ENCODE measurements at places on chromosomes 16 and 17. TPM values are rescaled to one million over a fixed set of nuclear protein-coding genes. Genes with fewer than 3 reads are reported as not detected.
A peak's percentile ranks its signal among the peaks of the same experiment; 100 is the strongest.

Gene FOXF1
- total RNA-seq, result not detected

Gene HS3ST2
- under 0.01 TPM for total RNA-seq

Gene RAD51C
- 17.7 TPM for total RNA-seq

Gene CCL14
- total RNA-seq, result not detected

Gene YPEL2
- total RNA-seq, result 24.2 TPM

Gene CLDN9
- total RNA-seq, result not detected

Gene PLA2G10
- not detected for total RNA-seq

Gene LPO
- not detected for total RNA-seq

- peak; percentile 18 for DNase-seq
- H3K27me3 ChIP-seq, result no peaks in the 10 kb centered on the region
- H3K36me3 ChIP-seq, result no peaks in the 10 kb centered on the region
- H3K4me3 ChIP-seq, result no peak overlapping the region
- H3K27ac ChIP-seq, result no peak overlapping the region
Measured at GRCh38 chr17:35973333-35974260, 7.7 kb downstream of the CCL16 start.

GRCh38 chr17:33680472-33680871, 387.4 kb upstream of the ASIC2 start:
- H3K4me1 ChIP-seq, result no peaks in the 10 kb centered on the region
- H3K4me3 ChIP-seq, result no peak overlapping the region
- no peak for DNase-seq

GRCh38 chr17:66043419-66043818, 148.5 kb downstream of the CEP112 start:
- no peaks in the 10 kb centered on the region for H3K27me3 ChIP-seq
- H3K4me1 ChIP-seq, result no peaks in the 10 kb centered on the region
- H3K4me3 ChIP-seq, result no peak overlapping the region

DNA sequence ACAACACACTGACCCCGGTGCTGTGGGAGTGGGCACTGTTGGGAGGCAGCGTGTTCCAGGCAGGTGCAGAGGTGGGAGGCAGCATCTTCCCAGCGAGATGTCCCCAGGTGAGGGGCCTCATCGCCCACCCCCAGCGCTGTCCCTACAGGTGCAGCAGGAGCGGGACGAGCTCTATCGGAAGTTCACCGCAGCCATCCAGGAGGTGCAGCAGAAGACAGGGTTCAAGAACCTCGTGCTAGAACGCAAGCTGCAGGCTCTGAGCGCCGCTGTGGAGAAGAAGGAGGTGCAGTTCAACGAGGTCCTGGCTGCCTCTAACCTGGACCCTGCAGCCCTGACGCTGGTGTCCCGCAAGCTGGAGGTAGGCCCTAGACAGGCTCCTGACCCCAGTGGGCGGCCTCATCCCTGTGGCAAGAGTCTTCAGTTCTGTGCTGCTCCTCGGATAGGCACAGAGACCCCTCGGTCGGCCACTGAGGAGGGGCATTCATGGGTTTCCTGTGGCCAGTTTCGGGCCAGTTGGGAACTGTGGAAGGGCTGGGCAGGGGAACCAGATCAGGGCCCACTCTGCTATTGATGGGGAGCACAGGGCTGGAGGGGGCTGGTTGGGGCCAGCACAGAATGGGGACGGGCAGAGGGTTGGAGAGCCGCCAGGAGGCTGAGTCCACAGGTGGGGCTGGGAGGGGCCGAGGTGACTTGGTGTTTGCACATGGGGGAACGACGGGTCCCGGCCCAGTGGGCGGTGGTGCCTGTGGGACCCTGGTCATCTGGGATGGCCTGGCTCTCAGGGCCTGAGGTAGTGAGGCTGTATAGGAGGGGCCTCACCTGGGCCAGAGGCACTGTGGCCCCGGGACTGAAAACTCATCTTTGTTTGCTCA, 21.1 kb upstream of the DBNDD1 start:
- H3K36me3 ChIP-seq, result peaks cover 49% of the 10 kb centered on the region
- H3K4me1 ChIP-seq, result no peaks in the 10 kb centered on the region
- H3K27me3 ChIP-seq, result no peaks in the 10 kb centered on the region
- no peak overlapping the region for H3K4me3 ChIP-seq
- DNase-seq, result no peak

- H3K4me1 ChIP-seq, result peaks cover 38% of the 10 kb centered on the region
- H3K27ac ChIP-seq, result no peak overlapping the region
- no peaks in the 10 kb centered on the region for H3K36me3 ChIP-seq
- no peak overlapping the region for H3K4me3 ChIP-seq
- no peaks in the 10 kb centered on the region for H3K27me3 ChIP-seq
Measured at GRCh38 chr17:50157891-50158290, 7.4 kb upstream of the PPP1R9B start.

GRCh38 chr17:41153856-41154255, 4.2 kb upstream of the KRTAP4-5 start:
- H3K27me3 ChIP-seq, result no peaks in the 10 kb centered on the region
- H3K4me1 ChIP-seq, result no peaks in the 10 kb centered on the region
- no peaks in the 10 kb centered on the region for H3K36me3 ChIP-seq
- no peak for DNase-seq
- no peak overlapping the region for H3K27ac ChIP-seq
- no peak overlapping the region for H3K4me3 ChIP-seq

DNA sequence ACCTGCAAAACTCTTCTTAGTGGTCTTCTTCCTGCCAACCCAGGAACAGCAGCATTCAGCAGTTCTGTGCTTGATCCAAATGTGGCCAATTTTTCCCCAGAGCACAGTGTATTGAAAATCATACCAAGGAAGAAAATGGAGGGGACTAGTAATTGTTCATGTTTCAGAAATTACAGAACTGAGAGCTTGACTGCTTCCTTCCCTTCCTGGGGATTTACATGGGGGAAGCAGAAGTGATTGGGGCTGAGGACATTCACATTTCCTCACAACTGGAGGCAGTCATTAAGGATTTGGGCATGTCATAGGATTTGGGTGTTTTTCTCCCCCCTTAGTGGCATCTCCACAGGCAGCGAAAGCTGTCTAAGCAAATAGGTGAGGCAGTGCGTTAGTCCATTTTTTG, 19.7 kb downstream of the CIITA start:
- DNase-seq, result no peak
- no peak overlapping the region for H3K4me3 ChIP-seq
- H3K27ac ChIP-seq, result no peak overlapping the region
- no peaks in the 10 kb centered on the region for H3K36me3 ChIP-seq

DNA sequence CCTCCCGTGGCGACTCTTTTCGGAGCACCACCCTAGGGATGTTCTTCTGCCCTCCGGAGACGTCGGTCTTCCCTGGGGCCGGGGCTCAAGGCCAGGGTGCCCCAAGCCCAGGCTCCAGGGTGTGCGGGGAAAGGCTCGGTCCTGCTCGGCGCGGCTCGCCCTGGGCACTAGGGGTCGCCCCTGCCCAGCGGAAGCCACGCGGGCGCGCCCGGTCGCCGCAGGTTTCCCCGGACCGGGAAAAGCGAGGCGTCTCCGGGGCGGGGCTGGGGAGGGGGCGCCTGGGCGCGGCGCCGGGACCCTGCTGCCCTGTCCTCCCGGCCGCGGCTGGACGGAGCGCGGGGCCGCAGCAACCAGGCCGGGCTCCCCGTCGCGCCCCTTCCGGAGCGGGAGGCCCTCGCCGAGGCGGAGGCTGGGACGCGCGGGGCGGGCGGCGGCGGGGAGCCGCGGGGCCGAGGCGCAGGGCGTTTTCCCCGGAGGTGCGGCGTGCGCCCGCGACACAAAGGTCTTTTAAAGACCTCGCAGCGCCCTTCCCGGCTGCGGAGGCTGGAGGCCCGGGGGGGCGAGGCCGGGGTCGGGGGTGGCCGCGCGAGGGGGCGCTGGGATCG, 76.4 kb downstream of the MRC2 start:
- H3K4me3 ChIP-seq, result peak overlapping the region; percentile 80
- no peaks in the 10 kb centered on the region for H3K27me3 ChIP-seq
- H3K36me3 ChIP-seq, result no peaks in the 10 kb centered on the region
- peaks cover 26% of the 10 kb centered on the region for H3K4me1 ChIP-seq

DNA sequence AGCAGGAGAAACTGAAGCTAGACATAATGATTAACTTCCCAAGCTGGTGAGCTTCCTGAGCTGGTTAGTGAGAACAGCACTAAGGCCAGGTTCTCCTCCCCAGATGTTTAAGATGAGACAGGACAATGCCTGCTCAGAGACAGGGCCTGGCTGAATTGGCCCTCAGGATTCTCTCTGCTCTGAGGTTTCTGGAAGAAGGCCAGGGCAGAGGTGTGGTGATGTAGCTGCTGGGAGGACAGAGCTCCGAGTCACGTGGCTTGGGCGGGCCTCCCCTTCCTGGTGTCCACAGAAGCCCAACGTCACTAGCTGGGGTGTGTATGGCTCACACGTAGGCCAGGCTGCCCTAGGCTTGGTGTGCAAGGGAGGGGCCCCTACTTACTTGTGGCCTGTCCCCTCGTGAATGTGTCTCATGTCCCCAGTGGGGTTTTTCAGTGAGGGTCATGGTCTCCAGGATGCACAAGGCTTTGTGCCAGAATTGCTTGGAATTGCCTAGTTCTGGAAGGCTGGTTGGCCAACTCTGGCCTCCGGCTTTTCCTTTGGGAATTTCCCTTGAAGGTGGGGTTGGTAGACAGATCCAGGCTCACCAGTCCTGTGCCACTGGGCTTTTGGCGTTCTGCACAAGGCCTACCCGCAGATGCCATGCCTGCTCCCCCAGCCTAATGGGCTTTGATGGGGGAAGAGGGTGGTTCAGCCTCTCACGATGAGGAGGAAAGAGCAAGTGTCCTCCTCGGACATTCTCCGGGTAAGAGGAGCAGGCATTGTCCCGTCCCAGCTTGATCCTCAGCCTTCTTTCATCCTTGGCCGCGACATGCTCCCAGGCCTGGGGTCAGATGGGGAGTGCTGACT, 3.4 kb downstream of the NOD2 start:
- DNase-seq, result no peak
- no peak overlapping the region for H3K4me3 ChIP-seq
- no peak overlapping the region for H3K27ac ChIP-seq

- no peak overlapping the region for H3K27ac ChIP-seq
- H3K27me3 ChIP-seq, result no peaks in the 10 kb centered on the region
- H3K4me3 ChIP-seq, result no peak overlapping the region
- H3K36me3 ChIP-seq, result no peaks in the 10 kb centered on the region
- no peaks in the 10 kb centered on the region for H3K4me1 ChIP-seq
- DNase-seq, result no peak
Measured at GRCh38 chr16:88886845-88887521, 20.5 kb upstream of the PABPN1L start.

DNA sequence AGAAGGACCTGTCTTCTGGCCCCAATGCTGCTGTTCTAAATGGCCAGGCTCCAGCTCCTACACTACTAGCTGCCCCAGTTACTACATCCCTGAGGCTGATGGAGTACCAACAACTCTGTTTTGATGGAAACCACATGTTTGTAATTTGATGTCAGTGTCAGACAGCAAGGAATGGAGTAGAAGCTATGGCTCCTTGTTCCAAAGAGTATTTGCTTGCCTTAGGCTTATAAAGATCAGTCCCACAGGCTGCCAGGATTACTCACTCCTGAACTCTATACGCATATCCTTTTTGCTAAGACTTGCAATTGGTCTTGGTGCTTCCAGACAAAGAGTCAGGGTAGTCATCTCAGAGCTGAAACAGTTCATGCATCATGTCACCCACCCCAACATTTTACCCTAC, 139.6 kb downstream of the HS3ST3A1 start:
- DNase-seq, result no peak
- H3K36me3 ChIP-seq, result no peaks in the 10 kb centered on the region
- no peak overlapping the region for H3K27ac ChIP-seq
- no peaks in the 10 kb centered on the region for H3K4me1 ChIP-seq
- no peak overlapping the region for H3K4me3 ChIP-seq

DNA sequence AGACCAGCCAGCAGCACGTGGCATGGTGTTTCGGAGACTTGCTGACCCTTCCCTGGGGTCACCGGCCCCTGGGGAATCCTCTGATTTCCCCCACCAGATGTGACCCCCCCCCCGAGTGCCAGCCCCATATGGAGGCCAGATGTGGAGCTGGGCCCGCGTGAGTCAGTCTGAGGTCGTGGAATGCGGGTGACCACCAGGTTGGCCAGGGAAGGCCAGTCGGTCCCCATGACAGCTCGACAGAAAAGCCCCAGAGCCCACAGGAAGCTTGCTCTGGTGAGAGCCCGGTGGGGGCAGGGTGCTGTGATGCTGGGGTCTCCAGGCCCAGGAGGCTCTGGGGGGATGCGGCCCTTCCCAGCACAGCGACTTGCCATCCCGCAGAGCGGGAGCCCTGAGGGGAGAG, 209.0 kb downstream of the NTN1 start:
- no peaks in the 10 kb centered on the region for H3K36me3 ChIP-seq
- no peak for DNase-seq
- no peak overlapping the region for H3K27ac ChIP-seq

- no peak for DNase-seq
- peaks cover 14% of the 10 kb centered on the region for H3K4me1 ChIP-seq
- H3K4me3 ChIP-seq, result no peak overlapping the region
- no peak overlapping the region for H3K27ac ChIP-seq
Measured at GRCh38 chr17:81990836-81991683, 13.6 kb downstream of the ASPSCR1 start.

DNA sequence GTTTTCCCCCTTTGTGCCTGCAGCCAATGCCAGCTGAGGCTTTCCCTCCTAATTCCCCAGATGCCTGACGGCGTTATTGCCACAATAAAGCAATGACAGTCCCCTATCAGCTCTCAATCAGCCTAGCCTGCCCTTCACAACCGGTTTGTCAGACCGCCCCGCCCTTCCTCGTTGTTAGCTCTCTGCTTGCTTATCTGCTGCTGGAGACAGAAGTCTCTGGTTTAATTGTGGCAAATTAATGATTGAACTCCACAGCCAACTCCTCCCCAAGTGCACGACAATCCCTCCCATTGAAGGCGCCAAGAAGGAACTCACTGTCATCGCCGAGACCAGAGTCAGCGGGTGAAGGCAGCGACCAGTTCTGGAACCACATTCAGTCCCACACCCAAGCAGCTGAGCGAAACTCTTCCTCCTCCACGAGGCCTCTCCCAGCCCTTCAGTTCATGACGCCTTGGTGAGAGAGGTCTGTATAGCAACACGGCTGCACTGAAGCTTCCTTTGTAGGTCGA, 474.4 kb downstream of the SLC39A11 start:
- H3K27ac ChIP-seq, result no peak overlapping the region
- peaks cover 55% of the 10 kb centered on the region for H3K27me3 ChIP-seq
- no peak for DNase-seq
- no peak overlapping the region for H3K4me3 ChIP-seq
- peaks cover 26% of the 10 kb centered on the region for H3K4me1 ChIP-seq
- no peaks in the 10 kb centered on the region for H3K36me3 ChIP-seq

DNA sequence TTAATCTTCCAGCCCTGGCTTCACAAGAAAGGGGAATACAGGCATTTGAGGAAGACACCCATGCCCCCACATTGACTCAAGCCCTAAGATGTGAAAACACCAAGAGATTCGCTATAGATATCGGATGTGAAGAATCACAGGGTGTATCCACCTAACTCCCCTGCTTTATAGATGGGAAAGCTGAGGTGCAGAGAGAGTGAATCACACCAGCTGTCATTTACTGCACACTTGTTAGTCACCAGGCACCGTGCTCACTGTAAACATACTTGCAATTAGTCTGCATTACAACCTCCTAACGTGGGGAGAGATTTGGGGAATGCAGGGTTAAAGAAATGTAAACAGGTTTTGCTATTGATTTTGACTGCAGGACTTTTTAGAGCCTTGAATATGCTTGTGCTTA, 325.5 kb downstream of the C16orf95 start:
- H3K4me1 ChIP-seq, result peaks cover 21% of the 10 kb centered on the region
- no peak overlapping the region for H3K4me3 ChIP-seq
- no peaks in the 10 kb centered on the region for H3K36me3 ChIP-seq
- no peaks in the 10 kb centered on the region for H3K27me3 ChIP-seq
- peak; percentile 68 for DNase-seq

All from osteoblast (primary cell).